ENCODE measurements at places on chromosomes 12 and 14. TPM values are rescaled to one million over a fixed set of nuclear protein-coding genes. Genes with fewer than 3 reads are reported as not detected.

GRCh38 chr14:74984236-74985027 is 18.3 kb upstream of the EIF2B2 start:
- no peak for DNase-seq

Gene SLC17A8
- not detected for total RNA-seq

DNA sequence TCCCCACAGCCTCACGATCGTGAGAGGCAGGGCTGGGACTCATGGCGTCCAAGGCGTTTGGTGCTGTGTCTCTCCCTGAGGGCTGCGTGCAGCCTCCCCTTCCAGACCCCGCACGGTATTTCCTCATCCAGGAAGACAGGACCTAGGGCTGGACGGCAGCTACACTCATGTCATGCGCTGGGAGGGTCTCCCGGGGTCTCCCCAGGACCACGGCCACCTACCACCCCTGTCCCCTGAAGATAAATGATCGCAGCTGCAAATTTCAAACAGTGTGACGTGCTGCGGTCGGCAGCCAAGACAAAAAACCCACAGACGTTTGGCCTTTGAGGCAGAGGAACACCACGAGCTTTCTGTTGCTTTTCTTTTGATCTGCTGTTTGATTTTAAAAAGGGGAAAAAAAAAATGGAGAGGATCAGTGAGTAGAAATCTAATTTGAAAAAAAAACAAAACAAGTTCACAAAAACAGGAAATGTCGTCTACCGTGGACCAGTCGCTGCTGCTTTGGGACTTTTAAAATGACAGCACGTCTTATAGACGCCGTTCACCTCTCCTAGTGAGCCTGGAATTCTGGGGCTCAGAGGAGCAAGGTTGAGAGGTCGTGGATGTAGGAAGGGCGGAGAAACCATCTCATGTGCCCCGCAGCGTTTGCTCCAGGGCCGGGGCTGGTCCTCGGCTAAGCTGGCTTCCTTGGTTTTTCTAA is 237.6 kb downstream of the SLC41A2 start:
- no peak for DNase-seq

DNA sequence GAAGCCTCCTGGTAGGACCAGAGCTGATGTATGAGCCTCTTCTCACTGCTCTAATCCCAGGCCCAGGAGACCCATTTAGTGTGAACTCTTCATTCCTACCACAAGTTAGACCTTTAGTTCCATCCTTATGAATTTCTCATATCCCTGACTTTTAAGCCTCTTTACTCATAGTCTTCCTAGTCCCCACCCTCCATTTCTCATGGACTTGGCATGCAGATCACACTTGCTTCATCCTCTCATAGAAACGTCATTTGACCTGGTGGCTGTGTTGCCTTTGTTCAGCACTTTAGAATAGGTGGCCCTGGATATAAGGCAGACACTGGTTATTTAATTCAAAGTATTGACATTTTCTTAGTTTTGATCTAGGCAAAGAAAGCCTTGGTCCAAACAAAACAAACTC is 99.5 kb downstream of the SLC16A7 start:
- DNase-seq, result no peak

DNA sequence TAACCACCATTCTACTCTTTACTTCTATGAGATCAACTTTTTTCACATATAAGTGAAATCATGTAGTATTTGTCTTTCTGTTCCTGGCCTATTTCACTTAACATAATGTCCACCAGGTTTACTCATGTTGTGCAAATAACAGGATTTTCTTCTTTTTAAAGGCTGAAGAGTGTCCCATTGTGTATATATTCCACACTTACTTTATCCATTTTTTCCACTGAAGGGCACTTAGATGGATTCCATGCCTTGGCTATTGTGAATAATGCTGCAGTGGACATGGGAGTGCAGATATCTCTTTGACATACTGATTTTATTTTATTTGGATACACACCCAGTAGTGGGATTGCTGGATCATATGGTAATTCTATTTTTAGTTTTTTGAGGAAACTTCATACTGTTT is 181.1 kb upstream of the HMGA2 start:
- no peak for DNase-seq

DNA sequence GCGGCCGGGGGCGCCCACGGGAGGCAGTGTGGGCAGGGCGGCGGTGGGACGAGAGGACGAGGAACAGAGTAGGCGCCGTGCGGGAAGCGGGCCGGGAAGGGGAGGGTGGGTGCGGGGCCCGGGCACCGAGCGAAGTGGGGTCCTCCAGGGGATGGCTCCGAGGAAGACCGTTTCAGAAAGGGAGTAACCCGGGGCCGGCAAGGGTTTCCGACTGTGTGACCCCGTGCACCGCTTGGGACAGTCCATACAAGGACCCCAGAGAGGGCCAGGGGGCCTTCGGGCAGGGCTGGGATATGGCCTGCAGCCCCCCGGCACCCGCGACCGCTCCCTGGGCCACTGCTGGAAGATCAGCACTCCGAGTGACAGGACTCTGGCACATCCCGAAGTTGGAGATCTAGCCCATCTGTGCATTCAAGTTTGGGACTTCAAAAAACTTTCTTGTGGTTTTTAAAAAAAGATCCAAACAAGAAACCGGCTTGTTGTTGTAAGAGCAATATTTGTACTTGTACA is 448 bp downstream of the TSPAN9 start:
- DNase-seq, result no peak

Gene RNASE3
- total RNA-seq, result not detected

DNA sequence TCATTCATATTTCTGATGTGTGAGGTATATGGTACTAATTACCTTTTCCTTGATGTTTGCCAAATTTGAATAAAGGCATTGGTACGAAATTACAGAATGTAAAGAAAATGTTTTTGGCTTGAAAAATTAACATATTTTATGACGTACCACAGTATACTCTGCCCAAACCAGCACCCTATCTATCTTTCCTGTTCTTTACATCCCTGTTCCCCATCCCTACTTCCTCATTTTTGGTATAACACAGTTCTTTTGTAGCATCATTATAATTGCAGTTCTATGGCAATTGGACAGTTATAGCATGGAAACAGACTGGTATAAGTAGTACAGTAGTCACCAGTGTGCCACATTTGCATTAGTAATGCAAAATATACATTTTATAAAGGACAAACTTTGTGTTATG is 7.0 kb upstream of the CCT2 start:
- DNase-seq, result no peak

- no peak for DNase-seq
Observed at GRCh38 chr12:102120886-102121285, 903 bp downstream of the PARPBP start.

- no peak for DNase-seq
Observed at GRCh38 chr12:89693639-89694202, 14.9 kb downstream of the ATP2B1 start.

Gene PRH2
- total RNA-seq, result not detected

Gene KLRG1
- total RNA-seq, result 3.7 TPM

Gene SYCP3
- not detected for total RNA-seq

- no peak for DNase-seq
Observed at GRCh38 chr12:128820723-128821432, 2.9 kb downstream of the SLC15A4 start.

Gene FGF6
- total RNA-seq, result not detected

GRCh38 chr12:12881151-12881909 is 10.0 kb upstream of the GPRC5A start:
- no peak for DNase-seq

DNA sequence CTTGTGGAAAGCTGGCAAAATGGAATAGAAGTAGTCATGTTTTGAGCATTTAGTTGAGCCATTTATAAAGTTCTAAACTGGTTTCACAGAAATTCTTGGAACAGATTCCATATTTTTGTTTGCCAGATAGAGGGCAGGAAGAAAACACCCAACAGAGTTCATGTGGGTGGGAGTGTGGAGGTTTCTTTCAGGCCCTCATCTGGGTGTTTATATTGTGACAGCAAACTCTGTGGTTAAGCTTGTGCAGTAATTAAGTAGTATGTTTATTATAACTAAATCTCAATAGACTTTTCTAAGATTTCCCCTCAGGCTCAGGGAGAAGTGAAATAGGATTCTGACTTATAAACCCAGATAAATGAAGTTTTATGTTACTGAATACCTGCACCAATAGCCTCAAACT is 57.4 kb downstream of the SPPL3 start:
- no peak for DNase-seq

DNA sequence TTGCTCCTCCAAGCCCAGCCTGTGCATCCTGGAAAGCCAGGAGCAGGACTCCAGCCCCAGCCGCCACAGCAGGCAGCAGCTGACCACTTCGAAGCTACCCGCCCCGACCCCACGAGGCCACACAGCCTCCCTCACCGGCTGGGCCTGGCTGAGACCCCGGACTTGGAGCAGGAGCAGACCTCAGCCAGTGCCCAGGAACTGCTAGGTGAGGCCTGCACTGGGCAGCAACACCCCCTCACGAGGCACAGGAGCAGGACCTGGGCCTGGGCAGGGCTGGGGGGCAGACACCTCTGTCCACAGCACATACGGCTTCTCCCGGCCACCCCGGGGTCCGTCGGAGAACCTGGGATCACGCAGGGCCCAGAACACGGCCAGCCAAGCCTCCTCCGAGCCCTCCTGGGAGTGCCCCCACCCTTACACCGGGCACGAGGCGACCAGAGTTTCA is 137.4 kb upstream of the C14orf180 start:
- DNase-seq, result no peak

GRCh38 chr14:87175175-87175574 is 817.8 kb downstream of the GALC start:
- no peak for DNase-seq

- no peak for DNase-seq
Observed at GRCh38 chr14:54127526-54127925, 170.9 kb upstream of the BMP4 start.

- DNase-seq, result no peak
Observed at GRCh38 chr14:44620121-44621019, 113.3 kb upstream of the FSCB start.

- no peak for DNase-seq
Observed at GRCh38 chr14:74570696-74571095, 41.3 kb downstream of the LTBP2 start.

Gene TAS2R10
- not detected for total RNA-seq

DNA sequence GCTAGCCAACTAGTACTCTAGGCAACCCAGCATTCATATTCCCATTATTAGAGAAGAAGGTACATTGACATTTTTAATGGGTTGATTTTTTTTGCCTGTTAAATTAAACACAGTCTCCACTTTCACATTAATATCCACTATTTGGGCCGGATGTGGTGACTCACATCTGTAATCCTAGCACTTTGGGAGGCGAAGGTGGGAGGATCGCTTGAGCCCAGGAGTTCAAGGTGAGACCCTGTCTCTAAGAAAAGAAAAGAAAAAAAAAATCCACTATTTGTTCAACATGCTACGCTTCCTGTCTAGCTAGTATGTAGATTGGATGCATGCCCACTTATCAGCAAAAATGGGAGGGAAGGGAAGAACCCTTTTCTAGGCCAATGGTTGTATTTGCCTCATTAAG is 7.1 kb upstream of the CRADD start:
- no peak for DNase-seq

Gene ACADS
- total RNA-seq, result 21.4 TPM

- DNase-seq, result no peak
Observed at GRCh38 chr14:20379743-20380142, 33.6 kb downstream of the TEP1 start.

DNA sequence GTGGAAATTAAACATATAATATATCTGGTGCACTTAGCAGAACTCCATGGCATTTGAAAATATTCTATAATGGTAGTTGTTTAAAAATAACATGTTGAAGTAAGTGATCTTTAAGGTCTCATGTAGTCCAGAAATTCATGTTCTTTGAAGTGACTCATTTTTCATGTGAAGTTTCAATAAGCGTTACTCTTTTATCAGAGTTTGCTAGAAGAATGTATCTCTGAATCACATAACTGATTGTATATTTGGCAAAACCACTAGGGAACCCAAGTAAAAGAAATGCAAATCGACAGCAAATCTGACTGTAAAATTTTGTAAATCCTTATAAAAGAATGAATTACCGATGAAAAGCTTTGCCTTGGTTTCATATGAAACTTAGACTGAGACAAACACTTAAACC is 463.3 kb downstream of the TMTC2 start:
- DNase-seq, result no peak

DNA sequence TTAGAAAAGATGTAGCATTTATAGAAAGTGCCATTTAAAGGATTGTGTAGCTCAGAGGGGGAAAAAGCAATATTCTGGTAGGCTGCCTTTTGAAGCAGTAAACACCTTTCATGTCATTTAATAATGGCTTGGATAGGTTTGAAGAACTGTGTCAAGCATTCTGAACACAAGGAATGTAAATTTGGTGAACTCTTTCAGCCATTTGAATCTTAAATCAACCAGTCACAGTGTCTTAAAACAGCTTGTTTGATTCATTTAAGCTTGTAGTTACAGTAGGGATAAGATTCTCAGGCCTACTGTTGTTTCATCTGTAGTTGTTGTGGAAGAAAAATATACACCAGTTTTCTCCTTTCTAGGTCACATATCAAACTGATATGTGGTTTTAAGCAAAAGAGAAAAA is 299.4 kb upstream of the NOVA1 start:
- no peak for DNase-seq

Gene IGFBP6
- total RNA-seq, result 684 TPM

Gene DTX1
- 8.3 TPM for total RNA-seq

DNA sequence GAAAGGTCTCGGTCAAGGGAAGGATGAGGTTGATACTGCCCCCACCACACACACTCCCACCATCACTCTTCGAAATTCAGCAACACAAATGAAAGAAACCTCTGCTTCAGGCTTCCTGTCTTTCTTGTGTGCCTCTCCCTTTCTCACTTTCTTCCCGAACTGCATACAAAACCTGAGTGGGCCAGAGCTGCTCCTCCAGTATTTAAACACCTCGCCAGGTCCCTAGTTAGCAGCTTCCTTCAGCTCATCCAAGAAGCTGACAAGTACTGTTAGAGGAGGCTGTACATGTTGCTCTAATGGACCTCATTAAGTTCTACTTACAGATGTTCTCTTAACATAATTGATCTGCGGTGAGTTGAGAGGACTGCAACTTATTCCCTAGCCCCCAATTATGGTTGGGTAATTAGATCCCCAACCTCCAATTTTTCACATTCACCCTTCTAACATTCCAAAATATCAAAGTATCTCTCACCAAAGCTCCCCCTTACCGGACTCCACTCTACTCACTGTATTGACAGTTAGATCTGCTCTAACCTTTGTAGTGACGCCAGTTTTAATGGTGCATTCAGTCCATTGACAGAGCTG is 4.1 kb upstream of the LMO3 start:
- DNase-seq, result no peak

Gene TMEM132D
- not detected for total RNA-seq

All from vagina (tissue), 2 donors.